GM12878 (cell line): ENCODE measurements at places on chromosomes 3 and 15. TPM values are rescaled to one million over a fixed set of nuclear protein-coding genes. Genes with fewer than 3 reads are reported as not detected.

Gene SERPINI1
- 5.1 and 5.7 TPM in 2 replicates for polyA plus RNA-seq

Gene TMEM158
- polyA plus RNA-seq, result not detected in 2 replicates

Gene ITGA11
- 0.13 and 0.28 TPM in 2 replicates for polyA plus RNA-seq

Gene ACTC1
- not detected in 2 replicates for polyA plus RNA-seq

Gene CNTN6
- not detected in 2 replicates for polyA plus RNA-seq

Gene RPUSD2
- 31.1 and 33.3 TPM in 2 replicates for polyA plus RNA-seq

Gene TERC
- 0.59 and 1.6 TPM in 2 replicates for polyA plus RNA-seq

Gene P3H2
- 68.4 and 82.7 TPM in 2 replicates for polyA plus RNA-seq

Gene PRSS50
- 0.05 TPM in 1 of 2 replicates, not detected in the other for polyA plus RNA-seq

DNA sequence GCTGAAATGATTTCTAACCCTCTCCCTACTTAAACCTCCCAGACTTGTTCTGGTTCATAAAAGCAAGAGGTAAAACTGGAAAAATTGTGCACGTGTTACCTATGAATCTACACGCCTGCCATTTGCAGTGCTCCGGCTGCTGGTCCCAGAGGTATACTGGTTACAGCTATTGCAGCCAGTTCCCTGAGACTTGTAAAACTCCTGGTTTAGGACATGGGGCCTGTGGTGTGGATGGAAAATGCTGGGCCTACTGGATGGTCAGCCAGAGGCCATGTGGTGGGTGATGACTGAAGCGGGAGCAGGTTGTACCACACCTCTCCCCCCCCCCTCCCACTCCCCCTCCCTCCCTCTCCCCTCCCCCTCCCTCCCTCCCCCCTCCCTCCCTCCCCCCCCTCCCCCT is 45.0 kb downstream of the SENP2 start:
- no peaks in the 10 kb centered on the region for H3K4me1 ChIP-seq
- peak; percentile 24 for DNase-seq
- peaks cover 1% of the 10 kb centered on the region; the same call in 1 of the 2 replicates for H3K36me3 ChIP-seq
- no peaks in the 10 kb centered on the region for H3K27me3 ChIP-seq
- no peak overlapping the region for H3K4me3 ChIP-seq

DNA sequence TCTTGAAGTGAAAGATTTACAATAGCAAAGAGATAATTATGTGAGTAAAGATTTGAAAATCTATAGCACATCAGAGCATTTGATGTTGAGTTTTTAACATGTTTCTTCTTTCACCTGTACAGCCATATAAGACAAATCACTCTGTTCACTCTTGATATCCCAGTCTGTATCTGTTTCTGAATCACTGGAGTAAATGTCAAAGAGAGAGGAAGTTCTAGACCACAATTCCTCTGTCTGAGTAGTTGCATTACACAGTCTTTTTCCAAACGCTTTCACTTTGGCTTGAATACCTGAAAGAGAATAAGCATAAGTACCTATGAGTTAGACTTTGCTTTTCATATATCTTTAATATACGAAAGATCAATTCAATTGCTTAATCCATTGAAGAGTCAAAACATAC is 9.9 kb downstream of the THAP10 start:
- no peaks in the 10 kb centered on the region for H3K27me3 ChIP-seq
- H3K27ac ChIP-seq, result no peak overlapping the region
- H3K4me1 ChIP-seq, result no peaks in the 10 kb centered on the region
- no peak for DNase-seq
- H3K4me3 ChIP-seq, result no peak overlapping the region
- H3K36me3 ChIP-seq, result no peaks in the 10 kb centered on the region

DNA sequence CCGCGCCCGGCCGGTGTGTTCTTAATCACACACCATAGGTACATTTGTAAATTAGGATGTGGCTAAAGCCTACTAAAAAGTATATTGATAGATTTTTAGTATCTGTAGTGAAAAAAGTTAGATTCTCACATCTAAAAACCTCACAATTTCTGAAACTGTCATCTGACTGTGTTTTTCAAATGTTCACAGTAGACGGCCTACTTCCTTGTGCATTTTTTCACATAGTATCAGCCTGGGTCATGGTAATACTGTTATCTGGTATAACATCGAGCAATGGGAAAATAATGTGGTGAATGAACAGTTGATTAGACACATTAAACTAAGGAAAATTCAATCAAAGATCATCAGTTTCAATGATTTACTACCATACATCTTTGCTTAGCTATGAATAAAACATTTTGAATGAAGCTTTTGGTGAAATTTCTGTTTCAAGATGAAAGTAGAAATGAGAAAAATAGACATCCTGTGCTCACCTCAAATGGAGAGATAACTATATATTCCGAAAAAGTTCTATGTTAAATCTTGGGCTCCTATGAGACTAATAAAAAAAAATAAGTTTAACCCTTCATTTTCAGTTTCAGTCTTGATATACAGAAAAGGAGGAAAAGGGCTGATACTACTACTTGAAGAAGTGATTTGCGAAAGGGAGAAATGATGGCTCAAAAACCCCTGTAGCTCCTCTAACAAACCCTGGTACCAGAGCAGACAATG is 262.7 kb downstream of the ZBTB20 start:
- DNase-seq, result no peak
- no peak overlapping the region for H3K4me3 ChIP-seq
- no peaks in the 10 kb centered on the region for H3K27me3 ChIP-seq

- no peaks in the 10 kb centered on the region for H3K27me3 ChIP-seq
- H3K4me3 ChIP-seq, result no peak overlapping the region
- H3K27ac ChIP-seq, result no peak overlapping the region
- DNase-seq, result no peak
- no peaks in the 10 kb centered on the region for H3K4me1 ChIP-seq
- no peaks in the 10 kb centered on the region for H3K36me3 ChIP-seq
Observed at GRCh38 chr3:65478551-65479500, 559.9 kb downstream of the MAGI1 start.

DNA sequence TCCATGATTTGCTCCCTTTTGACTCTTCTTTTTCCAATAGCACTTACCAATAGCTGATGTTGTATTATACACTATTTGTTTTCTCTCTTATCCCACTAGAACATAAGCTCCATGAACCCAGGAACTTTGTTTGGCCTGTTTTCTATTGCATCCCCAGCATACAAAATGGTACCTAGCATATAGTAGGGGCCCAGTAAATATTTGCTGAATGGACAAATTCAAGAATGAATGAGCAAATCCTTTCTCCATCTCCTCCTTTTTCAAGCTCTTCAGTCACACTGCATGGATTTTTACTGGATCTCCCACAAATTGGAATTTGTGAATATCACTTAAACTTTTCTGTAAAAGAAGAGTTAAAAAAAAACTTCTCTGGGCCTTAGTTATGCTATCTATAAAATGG is 66.6 kb upstream of the FEZF2 start:
- DNase-seq, result no peak
- no peak overlapping the region for H3K4me3 ChIP-seq
- H3K4me1 ChIP-seq, result no peaks in the 10 kb centered on the region

- H3K27me3 ChIP-seq, result no peaks in the 10 kb centered on the region; the same call in 1 of the 2 replicates
- H3K36me3 ChIP-seq, result no peaks in the 10 kb centered on the region
- no peak overlapping the region for H3K27ac ChIP-seq
- H3K4me3 ChIP-seq, result no peak overlapping the region
- no peaks in the 10 kb centered on the region for H3K4me1 ChIP-seq
Observed at GRCh38 chr15:33693166-33693800, 275.0 kb upstream of the CHRM5 start.

GRCh38 chr3:69683082-69683806 is 56.0 kb upstream of the MITF start:
- H3K4me3 ChIP-seq, result no peak overlapping the region
- H3K27me3 ChIP-seq, result no peaks in the 10 kb centered on the region
- H3K4me1 ChIP-seq, result no peaks in the 10 kb centered on the region
- no peaks in the 10 kb centered on the region for H3K36me3 ChIP-seq

DNA sequence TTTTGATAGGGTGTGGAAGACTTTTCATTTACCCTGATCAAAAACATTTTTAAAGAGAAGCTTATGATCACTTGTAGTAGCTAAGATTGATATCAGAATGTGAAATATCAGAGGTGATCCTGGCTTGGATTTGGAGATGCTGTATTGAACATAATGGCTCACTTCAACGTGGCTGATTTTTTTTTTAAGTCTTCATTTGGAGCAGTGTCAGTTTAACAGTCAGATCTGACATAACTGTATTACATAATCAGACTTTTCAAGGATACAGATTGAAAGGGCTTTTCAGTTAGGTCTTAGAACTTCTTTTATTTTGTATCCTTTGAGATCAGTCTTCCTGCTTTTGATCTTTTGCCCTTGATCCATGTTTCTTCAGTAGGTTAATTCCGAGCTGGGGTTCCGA is 98.5 kb downstream of the ITPR1 start:
- H3K4me3 ChIP-seq, result no peak overlapping the region
- no peaks in the 10 kb centered on the region for H3K27me3 ChIP-seq
- peaks cover 8% of the 10 kb centered on the region for H3K4me1 ChIP-seq
- H3K36me3 ChIP-seq, result no peaks in the 10 kb centered on the region

DNA sequence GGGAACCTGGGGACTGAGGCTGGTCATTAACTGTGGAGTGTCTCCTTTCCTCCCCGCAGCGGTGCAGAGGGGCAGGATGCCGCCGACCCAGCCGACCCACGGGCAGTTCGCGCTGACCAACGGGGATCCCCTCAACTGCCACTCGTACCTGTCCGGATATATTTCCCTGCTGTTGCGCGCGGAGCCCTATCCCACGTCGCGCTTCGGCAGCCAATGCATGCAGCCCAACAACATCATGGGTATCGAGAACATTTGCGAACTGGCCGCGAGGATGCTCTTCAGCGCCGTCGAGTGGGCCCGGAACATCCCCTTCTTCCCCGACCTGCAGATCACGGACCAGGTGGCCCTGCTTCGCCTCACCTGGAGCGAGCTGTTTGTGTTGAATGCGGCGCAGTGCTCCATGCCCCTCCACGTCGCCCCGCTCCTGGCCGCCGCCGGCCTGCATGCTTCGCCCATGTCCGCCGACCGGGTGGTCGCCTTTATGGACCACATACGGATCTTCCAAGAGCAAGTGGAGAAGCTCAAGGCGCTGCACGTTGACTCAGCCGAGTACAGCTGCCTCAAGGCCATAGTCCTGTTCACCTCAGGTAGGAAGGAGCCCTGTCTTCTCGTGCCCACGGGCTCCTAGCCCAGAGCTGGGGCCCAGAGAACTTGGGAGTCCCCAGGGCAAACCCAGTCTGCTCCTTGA is 3.7 kb downstream of the NR2F2 start:
- H3K36me3 ChIP-seq, result no peaks in the 10 kb centered on the region
- H3K27ac ChIP-seq, result no peak overlapping the region
- no peak for DNase-seq
- H3K4me1 ChIP-seq, result peaks cover 3% of the 10 kb centered on the region; the same call in 1 of the 2 replicates
- H3K4me3 ChIP-seq, result no peak overlapping the region
- no peaks in the 10 kb centered on the region for H3K27me3 ChIP-seq

DNA sequence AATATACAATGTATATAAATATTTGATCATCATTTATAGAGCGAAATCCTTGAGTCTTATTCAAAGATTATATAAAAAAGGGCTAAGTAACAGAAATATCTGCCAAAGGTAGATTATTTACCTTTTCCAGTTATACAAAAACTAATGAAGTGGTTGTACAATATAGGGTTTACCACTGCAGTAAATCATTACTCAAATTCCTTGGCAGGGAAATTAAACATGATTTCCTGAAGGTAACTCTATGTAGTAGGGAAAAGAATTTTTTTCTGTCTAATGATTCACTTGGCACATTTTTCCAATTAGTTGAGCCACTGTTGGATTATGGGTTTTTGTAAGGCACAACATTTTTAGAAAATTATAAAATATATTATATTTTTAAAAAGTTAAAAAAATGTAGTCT is 129.6 kb downstream of the NR2F2 start:
- no peaks in the 10 kb centered on the region for H3K27me3 ChIP-seq
- no peak for DNase-seq
- H3K36me3 ChIP-seq, result no peaks in the 10 kb centered on the region
- no peak overlapping the region for H3K4me3 ChIP-seq

- no peak overlapping the region for H3K27ac ChIP-seq
- H3K4me3 ChIP-seq, result no peak overlapping the region
- no peaks in the 10 kb centered on the region for H3K4me1 ChIP-seq
Observed at GRCh38 chr3:145427355-145427754, 733.6 kb downstream of the PLOD2 start.

- no peak overlapping the region for H3K4me3 ChIP-seq
- no peaks in the 10 kb centered on the region for H3K27me3 ChIP-seq
- no peak for DNase-seq
- H3K4me1 ChIP-seq, result no peaks in the 10 kb centered on the region; the same call in 1 of the 2 replicates
Observed at GRCh38 chr15:101013201-101013550, 94.0 kb downstream of the LRRK1 start.

GRCh38 chr3:185896636-185897035 is 41.2 kb downstream of the TRA2B start:
- no peak overlapping the region for H3K27ac ChIP-seq
- H3K4me3 ChIP-seq, result no peak overlapping the region
- H3K27me3 ChIP-seq, result no peaks in the 10 kb centered on the region
- H3K4me1 ChIP-seq, result no peaks in the 10 kb centered on the region
- no peaks in the 10 kb centered on the region for H3K36me3 ChIP-seq

- H3K4me3 ChIP-seq, result no peak overlapping the region
- no peak for DNase-seq
- no peaks in the 10 kb centered on the region for H3K27me3 ChIP-seq
- H3K27ac ChIP-seq, result no peak overlapping the region
Observed at GRCh38 chr3:45544024-45544716, 50.4 kb upstream of the LIMD1 start.

DNA sequence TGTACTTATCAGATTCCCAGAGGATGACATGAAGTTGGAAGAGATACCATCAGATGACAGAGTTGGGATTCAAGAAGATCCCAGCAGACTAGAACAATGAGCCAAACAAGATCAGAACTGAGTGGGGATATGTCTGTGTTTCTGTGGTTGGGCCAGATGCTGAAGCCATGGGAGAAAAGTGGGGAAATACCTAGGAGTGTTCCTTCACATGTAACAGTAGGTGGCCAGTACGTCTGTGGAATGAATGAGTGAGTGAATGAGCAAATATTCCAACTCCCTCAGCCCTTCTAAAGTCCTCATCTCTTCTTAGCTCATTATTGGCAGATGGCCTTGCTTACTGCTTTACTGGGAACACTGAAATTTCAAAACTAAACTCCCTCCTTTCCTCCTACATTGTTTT is 32.2 kb upstream of the GREM1 start:
- H3K4me3 ChIP-seq, result no peak overlapping the region
- H3K36me3 ChIP-seq, result no peaks in the 10 kb centered on the region
- no peak overlapping the region for H3K27ac ChIP-seq
- no peaks in the 10 kb centered on the region for H3K27me3 ChIP-seq

GRCh38 chr3:65436580-65436979 is 602.1 kb downstream of the MAGI1 start:
- no peaks in the 10 kb centered on the region for H3K36me3 ChIP-seq
- no peaks in the 10 kb centered on the region for H3K27me3 ChIP-seq
- DNase-seq, result no peak
- no peak overlapping the region for H3K4me3 ChIP-seq
- no peaks in the 10 kb centered on the region for H3K4me1 ChIP-seq

DNA sequence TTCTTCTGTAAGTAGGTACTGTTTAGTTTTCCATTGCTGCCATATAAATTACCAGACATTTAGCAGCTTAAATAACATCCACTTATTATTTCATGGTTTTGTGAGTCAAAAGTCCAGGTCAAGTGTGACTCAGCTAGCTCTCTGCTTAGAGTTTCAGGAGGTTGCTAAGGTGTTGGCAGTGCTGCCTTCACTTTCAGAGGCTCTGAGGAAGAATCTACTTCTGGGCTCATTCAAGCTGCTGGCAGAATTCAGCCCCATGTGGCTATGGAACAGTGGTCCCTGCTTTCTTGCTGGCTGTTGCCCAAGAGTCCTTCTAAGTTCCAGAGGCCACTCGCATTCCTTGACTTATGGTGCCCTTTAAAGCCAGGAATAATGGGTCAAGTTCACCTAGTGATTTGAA is 4.5 kb downstream of the CFAP44 start:
- H3K36me3 ChIP-seq, result peaks cover 3% of the 10 kb centered on the region
- H3K4me1 ChIP-seq, result no peaks in the 10 kb centered on the region

GRCh38 chr3:168398371-168399025 is 302.8 kb upstream of the GOLIM4 start:
- H3K27ac ChIP-seq, result no peak overlapping the region
- no peaks in the 10 kb centered on the region for H3K4me1 ChIP-seq
- H3K4me3 ChIP-seq, result no peak overlapping the region
- DNase-seq, result no peak
